Activated T-helper 2 cell treated with anti-CD3 and anti-CD28 coated beads, Interferon-gamma antibody, Interleukin-2, Interleukin-4, amounts not matched to agents 10 μg/mL and 5 μg/mL and 100 μg/mL, durations not matched to agents 14 hours and 24 hours and 36 hours (primary cell): ENCODE measurements at places on chromosomes 5 and 9.

DNA sequence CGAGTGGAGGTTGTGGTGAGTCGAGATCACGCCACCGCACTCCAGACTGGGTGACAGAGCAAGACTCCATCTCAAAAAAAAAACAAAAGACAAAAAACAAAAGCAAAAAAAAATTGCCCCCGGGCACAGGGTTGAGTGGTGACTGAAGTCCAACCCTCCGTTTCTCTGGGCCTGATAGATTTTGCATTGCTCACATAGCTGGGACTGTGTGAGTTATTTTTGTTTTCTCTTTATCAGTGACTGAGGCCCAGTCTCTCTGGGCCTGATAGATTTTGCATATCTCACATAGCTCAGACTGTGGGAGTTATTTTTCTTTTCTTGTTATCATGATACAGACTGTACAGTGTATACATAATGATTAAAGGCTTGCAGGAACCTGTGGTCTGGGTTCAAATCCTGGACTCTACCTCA is 2.6 kb upstream of the SLC28A3 start:
- H3K27me3 ChIP-seq, result peaks cover 7% of the 10 kb centered on the region
- H3K36me3 ChIP-seq, result no peaks in the 10 kb centered on the region
- no peak for DNase-seq
- no peaks in the 10 kb centered on the region for H3K4me1 ChIP-seq

DNA sequence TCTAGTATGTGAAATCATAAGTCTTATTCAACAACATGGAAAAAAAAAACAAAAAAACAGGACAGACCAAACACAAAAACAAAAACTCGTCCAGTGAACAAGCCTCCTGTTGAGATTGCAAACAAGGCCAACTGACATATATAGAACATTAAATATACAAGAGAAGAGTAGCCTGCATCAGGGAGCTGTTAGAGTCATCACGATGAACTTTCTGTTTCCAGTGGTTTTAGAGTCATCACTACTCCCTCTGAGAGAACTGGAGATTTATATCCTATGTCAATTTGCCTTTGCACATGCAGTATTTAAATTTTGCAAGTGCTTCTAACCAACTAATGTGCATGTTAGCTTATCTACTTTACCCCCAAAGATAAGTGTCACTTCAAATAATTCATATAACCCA is 9.9 kb downstream of the SNCAIP start:
- no peak overlapping the region for H3K4me3 ChIP-seq
- no peaks in the 10 kb centered on the region for H3K4me1 ChIP-seq
- H3K36me3 ChIP-seq, result no peaks in the 10 kb centered on the region
- H3K27ac ChIP-seq, result no peak overlapping the region
- H3K27me3 ChIP-seq, result no peaks in the 10 kb centered on the region

DNA sequence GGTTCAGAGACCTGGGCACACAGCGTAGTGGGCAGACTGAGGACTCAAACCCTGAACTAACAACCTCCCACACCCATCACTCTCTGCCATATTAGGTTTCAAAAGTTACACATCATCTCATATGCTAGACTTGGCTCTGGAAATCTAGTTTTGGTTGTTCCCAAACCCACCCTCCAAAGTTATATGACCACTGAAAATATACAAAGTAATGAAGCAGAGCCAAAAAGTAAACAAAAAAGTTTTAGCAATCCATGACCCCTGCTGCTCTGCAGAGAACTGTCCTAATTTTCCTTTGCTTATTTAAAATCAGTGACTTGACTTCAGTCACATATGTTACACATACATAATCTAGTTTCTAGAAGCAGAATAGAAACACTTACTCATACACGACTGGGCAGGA is 155.6 kb upstream of the TAS2R1 start:
- H3K4me1 ChIP-seq, result no peaks in the 10 kb centered on the region
- no peaks in the 10 kb centered on the region for H3K27me3 ChIP-seq
- H3K4me3 ChIP-seq, result no peak overlapping the region

DNA sequence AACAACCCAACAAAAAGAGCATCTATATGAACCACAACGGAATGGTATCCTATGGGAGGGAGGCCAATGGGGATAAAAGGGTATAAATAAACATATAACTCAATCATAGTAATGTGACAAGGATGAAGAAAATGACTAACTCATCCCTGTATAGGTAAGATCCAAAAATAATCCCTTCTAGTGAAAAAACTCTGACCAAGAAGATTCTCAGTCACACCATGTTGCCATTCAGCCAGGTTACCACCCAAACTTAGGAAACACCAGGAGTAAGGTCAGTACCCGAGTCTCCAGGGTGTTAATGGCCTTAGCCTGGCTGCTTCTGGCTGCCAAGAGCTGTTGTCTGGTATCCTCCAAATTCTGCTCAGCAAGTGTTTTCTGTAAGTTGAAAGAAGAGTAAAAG is 32.8 kb downstream of the GOLGA1 start:
- no peaks in the 10 kb centered on the region for H3K27me3 ChIP-seq
- H3K36me3 ChIP-seq, result peaks cover 40% of the 10 kb centered on the region
- no peaks in the 10 kb centered on the region for H3K4me1 ChIP-seq
- no peak overlapping the region for H3K27ac ChIP-seq
- DNase-seq, result no peak

DNA sequence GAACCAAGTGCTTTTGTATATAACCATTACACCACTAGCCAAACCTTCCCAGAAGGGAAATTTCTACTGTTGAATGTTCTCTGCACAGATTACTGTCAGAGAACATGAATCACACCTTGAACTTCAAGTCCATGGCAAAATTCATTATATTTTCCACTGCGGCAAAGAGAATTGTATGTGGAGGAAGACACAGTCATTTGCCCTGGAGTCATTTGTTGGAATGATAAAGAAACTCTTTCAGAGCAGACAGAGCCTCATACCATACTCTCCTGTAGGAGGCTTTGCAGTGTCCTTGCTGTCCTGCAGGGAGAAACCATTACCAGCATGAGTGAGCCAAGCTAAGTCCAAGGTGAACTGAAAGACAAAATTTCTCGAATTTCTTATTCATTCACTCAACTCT is 369.0 kb downstream of the ARHGEF28 start:
- no peak overlapping the region for H3K27ac ChIP-seq
- no peaks in the 10 kb centered on the region for H3K36me3 ChIP-seq
- peaks cover 17% of the 10 kb centered on the region for H3K27me3 ChIP-seq
- H3K4me3 ChIP-seq, result no peak overlapping the region
- DNase-seq, result no peak

GRCh38 chr5:68682400-68683160 is 411.2 kb upstream of the SLC30A5 start:
- H3K27me3 ChIP-seq, result peaks cover 23% of the 10 kb centered on the region
- no peak overlapping the region for H3K27ac ChIP-seq
- H3K4me3 ChIP-seq, result no peak overlapping the region
- no peaks in the 10 kb centered on the region for H3K4me1 ChIP-seq

- H3K4me1 ChIP-seq, result peaks cover 6% of the 10 kb centered on the region
- no peak for DNase-seq
- H3K36me3 ChIP-seq, result no peaks in the 10 kb centered on the region
- H3K4me3 ChIP-seq, result no peak overlapping the region
- H3K27ac ChIP-seq, result no peak overlapping the region
These were observed 37.4 kb upstream of the NFIB start for GRCh38 chr9:14351221-14351836.

- peaks cover 23% of the 10 kb centered on the region for H3K36me3 ChIP-seq
- DNase-seq, result no peak
- H3K4me1 ChIP-seq, result peaks cover 72% of the 10 kb centered on the region
- no peak overlapping the region for H3K4me3 ChIP-seq
- H3K27ac ChIP-seq, result no peak overlapping the region
- no peaks in the 10 kb centered on the region for H3K27me3 ChIP-seq
These were observed 4.3 kb downstream of the B4GALT1 start for GRCh38 chr9:33162721-33163311.

DNA sequence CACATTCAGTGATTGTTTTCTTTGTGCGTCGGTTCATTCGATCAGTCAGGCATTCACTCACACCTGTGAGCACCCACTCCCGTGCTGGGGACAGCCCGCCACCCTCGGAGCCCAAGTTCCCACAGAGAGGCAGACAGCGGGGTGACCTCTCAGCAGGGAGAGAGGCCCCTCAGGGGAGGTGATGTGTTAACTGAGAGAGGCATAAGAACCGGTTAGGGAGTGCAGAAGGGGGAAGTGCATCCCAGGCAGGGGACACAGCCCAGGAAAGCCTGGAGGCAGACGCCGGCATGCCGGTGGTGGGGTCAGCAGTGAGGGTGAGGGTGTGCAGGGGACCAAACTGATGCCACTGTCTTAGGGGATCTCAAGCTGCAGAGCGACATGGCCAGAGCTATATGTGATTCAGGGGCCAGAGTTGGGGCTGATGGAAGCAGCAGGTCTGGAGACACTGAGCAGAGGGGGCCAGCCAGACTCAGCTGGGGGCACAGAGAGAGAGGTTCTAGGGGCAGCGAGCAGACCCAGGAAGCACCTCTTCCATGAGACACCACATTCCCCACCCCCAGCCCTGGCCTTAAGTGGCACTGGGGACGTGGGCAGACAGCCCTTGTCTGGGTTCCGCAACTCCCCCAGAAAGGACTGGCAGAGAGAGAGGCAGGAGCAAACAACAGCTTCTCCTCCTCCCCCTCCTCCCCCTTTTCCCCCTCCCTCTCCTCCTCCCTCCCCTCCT is 35.9 kb downstream of the HK3 start:
- H3K36me3 ChIP-seq, result no peaks in the 10 kb centered on the region
- H3K4me3 ChIP-seq, result no peak overlapping the region
- H3K27ac ChIP-seq, result no peak overlapping the region
- DNase-seq, result no peak
- H3K4me1 ChIP-seq, result peaks cover 1% of the 10 kb centered on the region

DNA sequence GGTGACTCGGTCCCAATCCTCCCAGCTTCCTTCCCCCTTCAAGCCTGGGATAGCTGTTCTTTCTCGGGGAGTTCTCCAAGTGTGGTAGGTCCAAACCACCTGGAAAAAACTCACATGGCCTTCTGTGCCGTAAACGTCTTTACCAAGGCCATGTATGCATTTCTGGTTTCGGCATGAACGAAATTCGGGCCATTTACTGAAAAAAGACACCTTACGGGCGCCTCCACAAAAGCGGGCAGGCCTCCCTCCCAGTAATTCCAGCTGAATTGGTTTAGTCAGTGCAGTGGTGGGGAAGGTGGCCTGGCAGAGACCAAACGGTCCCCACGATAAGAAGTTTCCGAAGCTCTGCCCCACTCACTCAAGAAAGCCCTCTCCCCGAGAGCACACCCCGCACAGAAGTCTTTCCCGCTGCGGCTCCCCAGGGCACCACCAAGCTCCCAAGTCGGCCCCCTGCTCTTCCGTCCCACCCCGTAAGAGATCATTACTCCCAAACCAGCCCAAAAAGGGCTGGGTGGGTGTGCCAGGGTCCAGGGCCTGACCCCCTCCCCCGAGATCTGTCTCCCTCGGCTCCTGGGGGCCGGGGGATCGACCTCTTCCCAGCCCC is 86.3 kb upstream of the MELK start:
- peaks cover 40% of the 10 kb centered on the region for H3K4me1 ChIP-seq
- peak; percentile 12 for DNase-seq
- no peaks in the 10 kb centered on the region for H3K27me3 ChIP-seq
- peak overlapping the region; percentile 51 for H3K27ac ChIP-seq
- peaks cover 12% of the 10 kb centered on the region for H3K36me3 ChIP-seq
- H3K4me3 ChIP-seq, result peak overlapping the region; percentile 87

- H3K27ac ChIP-seq, result no peak overlapping the region
- no peaks in the 10 kb centered on the region for H3K27me3 ChIP-seq
- no peaks in the 10 kb centered on the region for H3K36me3 ChIP-seq
- no peak for DNase-seq
These were observed 47.6 kb upstream of the EGFL7 start for GRCh38 chr9:136614967-136615623.

DNA sequence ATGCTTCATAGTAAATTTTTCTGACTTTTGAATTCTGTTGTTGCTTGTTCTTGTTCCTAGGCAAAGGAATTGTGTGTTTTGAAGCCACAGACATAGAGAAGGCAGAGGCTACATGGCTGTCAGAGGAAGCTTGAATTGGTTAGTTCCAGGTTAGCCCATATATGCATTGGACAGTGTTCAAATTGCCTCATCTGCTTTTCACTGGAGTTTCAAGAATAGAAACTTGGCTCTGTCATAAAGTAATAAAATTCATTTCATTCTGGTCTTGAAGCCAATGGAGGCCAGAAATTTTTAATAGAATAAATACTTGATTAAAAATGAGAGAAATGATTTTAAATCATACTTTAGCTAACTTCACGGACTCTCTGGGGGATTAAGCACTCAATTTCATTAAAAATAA is 178.0 kb downstream of the YIPF5 start:
- H3K4me1 ChIP-seq, result peaks cover 6% of the 10 kb centered on the region
- DNase-seq, result no peak
- no peaks in the 10 kb centered on the region for H3K36me3 ChIP-seq
- peaks cover 7% of the 10 kb centered on the region for H3K27me3 ChIP-seq

GRCh38 chr5:120088412-120088811 is 375.7 kb upstream of the PRR16 start:
- no peak overlapping the region for H3K27ac ChIP-seq
- H3K36me3 ChIP-seq, result no peaks in the 10 kb centered on the region
- DNase-seq, result no peak
- H3K4me3 ChIP-seq, result no peak overlapping the region
- H3K27me3 ChIP-seq, result peaks cover 5% of the 10 kb centered on the region

- no peaks in the 10 kb centered on the region for H3K36me3 ChIP-seq
- no peak overlapping the region for H3K27ac ChIP-seq
- DNase-seq, result no peak
- H3K27me3 ChIP-seq, result no peaks in the 10 kb centered on the region
- H3K4me1 ChIP-seq, result peaks cover 8% of the 10 kb centered on the region
These were observed 35.2 kb upstream of the SPARC start for GRCh38 chr5:151721812-151722391.

- no peak for DNase-seq
- no peaks in the 10 kb centered on the region for H3K36me3 ChIP-seq
- H3K4me1 ChIP-seq, result no peaks in the 10 kb centered on the region
- peaks cover 9% of the 10 kb centered on the region for H3K27me3 ChIP-seq
These were observed 29.8 kb upstream of the ENHO start for GRCh38 chr9:34552606-34552981.

GRCh38 chr5:100709771-100710170 is 174.6 kb downstream of the FAM174A start:
- no peak overlapping the region for H3K27ac ChIP-seq
- no peak overlapping the region for H3K4me3 ChIP-seq
- no peaks in the 10 kb centered on the region for H3K36me3 ChIP-seq

DNA sequence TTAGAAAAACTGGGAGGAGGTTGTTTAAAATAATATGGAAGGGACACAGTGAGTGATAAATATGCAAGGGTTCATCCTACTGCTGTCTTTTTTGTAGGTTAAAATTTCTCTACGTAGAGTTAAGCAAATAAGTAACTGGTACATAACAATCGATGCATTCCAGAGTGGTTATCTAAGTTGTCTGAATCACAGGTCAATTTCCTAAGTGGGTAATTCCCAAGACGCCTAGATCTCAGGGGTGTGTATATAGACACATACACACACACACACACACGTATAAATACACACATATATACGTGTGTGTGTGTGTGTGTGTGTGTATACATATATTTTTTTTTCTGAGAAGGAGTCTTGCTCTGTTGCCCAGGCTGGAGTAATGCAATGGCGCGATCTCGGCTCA is 22.3 kb downstream of the CAAP1 start:
- peaks cover 9% of the 10 kb centered on the region for H3K36me3 ChIP-seq
- no peaks in the 10 kb centered on the region for H3K27me3 ChIP-seq
- no peak for DNase-seq
- H3K27ac ChIP-seq, result no peak overlapping the region

- H3K27ac ChIP-seq, result no peak overlapping the region
- DNase-seq, result no peak
- H3K4me3 ChIP-seq, result no peak overlapping the region
- H3K27me3 ChIP-seq, result no peaks in the 10 kb centered on the region
- no peaks in the 10 kb centered on the region for H3K36me3 ChIP-seq
These were observed 95.7 kb downstream of the HOMER1 start for GRCh38 chr5:79418276-79418675.

GRCh38 chr5:78467752-78468357 is 107.4 kb downstream of the SCAMP1 start:
- no peak overlapping the region for H3K4me3 ChIP-seq
- no peaks in the 10 kb centered on the region for H3K27me3 ChIP-seq
- H3K4me1 ChIP-seq, result no peaks in the 10 kb centered on the region
- DNase-seq, result no peak
- peaks cover 8% of the 10 kb centered on the region for H3K36me3 ChIP-seq
